COR-L47 (cell line): ENCODE measurements at places on chromosomes 2 and 18.

GRCh38 chr2:191087311-191087710, 63.5 kb downstream of the STAT4 start:
- DNase-seq = no peak

DNA sequence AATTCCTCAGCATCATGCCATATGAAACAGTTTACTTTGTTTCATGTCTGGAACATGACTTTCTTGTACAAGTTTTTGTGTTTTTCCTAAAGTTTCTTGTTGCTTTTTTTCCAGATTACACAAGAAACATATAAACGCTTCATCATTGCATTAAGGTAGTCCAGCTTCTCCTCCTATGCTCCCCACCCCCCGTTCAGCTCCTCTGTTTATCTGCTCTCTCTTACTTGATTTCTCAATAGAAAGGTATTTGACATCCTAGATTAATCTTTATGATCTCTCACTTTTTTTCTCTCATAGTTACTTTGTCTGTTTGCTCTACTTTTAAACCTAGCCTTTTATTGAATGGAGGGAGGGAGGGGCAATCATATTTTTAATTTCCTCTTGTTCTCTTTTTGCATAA, 25.4 kb downstream of the SLC40A1 start:
- no peak for DNase-seq

DNA sequence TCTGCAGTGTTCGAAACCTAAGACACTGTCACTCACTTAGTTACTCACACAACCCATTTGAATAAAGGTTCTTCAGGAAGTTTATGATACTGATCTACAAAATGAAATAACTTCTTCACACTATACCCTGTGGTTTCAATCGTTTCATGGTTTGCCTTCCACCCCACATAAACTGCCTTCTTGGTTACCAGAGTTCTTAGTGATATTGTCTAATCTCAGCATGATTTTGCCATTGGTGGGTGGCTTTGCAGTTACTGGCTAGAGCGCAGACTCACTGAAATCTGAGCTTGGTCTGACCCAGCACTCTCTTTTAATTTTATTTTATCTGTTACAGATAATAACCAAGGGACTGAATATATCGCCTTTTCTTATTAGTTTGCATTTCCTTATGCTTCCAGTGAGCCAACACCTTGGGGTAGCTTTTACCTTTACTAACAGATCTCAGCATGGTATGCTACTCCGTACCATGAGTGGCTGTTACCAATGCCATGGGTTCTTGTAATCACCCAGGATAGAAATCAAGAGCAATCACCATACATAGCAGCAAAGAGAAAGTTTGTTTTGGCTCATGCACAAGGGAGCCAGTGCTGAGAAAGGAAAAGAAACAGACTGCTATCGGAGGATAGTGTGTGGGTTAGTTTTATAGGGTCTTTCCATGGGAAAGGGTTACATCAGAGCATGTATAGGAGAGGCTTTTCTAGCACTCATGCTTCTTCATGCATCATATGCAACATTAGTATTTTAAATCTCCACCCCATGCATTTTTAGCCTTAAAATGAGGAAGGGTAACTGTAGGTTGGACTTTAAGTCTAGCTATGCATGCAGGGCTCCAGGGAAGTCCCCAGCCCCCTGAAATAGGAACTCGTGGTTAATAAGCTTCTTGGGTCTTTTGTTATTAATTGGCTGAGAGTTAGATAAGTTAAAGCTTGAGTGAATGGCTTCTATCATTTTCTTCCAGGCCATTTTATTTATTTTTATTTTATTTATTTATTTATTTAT, 33.3 kb downstream of the ANXA4 start:
- no peak for DNase-seq

- DNase-seq = no peak
Observed at GRCh38 chr18:59777636-59778035, 80.4 kb upstream of the CCBE1 start.

GRCh38 chr2:85971366-85971765, 82.6 kb upstream of the ST3GAL5 start:
- DNase-seq = no peak
